ENCODE measurements at places on chromosomes 7 and 10. TPM values are rescaled to one million over a fixed set of nuclear protein-coding genes. Genes with fewer than 3 reads are reported as not detected.

The ITPRID1 gene
- total RNA-seq = 0.59 TPM

The GPR26 gene
- total RNA-seq = not detected

- peak; percentile 55 for DNase-seq
These were observed 2.3 kb downstream of the DNTT start for GRCh38 chr10:96306516-96306915.

- no peak for DNase-seq
These were observed 8.4 kb upstream of the C10orf71 start for GRCh38 chr10:49290607-49291006.

DNA sequence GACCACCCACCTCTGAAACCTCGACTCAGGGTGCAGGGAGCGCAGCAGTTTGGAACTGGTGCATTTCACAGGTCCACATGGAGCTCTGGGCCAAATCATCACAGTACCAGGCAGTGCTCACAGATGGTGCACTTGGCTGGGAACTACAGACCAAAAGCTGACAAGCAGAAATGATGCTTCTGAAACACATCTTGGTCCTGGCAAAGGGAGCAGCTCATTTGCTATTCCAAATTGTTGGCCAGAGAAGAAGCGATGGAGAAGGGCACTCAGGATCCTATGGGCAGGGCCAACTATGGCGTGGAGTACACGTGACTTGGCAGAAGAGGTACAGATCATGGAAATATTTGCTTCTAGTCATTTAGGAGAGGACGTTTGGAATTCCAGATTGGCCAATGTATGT is 383.9 kb downstream of the CALN1 start:
- DNase-seq = no peak

GRCh38 chr10:34154383-34154900 is 660.7 kb downstream of the PARD3 start:
- no peak for DNase-seq

- DNase-seq = no peak
These were observed 147.2 kb downstream of the AKR1D1 start for GRCh38 chr7:138223402-138223879.

- no peak for DNase-seq
These were observed 690.4 kb upstream of the NRP1 start for GRCh38 chr10:34024693-34025425.

DNA sequence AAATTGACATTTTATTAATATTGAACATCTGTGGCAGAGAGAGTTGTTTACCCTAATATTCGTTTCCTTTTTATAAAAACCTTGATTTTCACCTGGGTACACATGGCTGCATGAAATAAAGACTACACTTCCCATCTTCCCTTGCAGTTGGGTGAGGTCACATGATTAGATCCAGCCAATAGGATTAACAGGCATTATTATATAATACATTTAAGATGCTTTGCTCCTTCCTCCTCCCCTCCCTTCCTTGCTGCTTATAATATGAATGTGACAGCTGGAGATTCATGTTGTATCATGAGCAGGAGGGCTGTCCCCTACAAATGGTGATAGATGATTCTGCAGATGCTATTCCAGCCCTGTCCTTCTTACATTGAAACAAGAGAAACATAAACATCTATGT is 146.6 kb downstream of the SH2D4B start:
- no peak for DNase-seq

DNA sequence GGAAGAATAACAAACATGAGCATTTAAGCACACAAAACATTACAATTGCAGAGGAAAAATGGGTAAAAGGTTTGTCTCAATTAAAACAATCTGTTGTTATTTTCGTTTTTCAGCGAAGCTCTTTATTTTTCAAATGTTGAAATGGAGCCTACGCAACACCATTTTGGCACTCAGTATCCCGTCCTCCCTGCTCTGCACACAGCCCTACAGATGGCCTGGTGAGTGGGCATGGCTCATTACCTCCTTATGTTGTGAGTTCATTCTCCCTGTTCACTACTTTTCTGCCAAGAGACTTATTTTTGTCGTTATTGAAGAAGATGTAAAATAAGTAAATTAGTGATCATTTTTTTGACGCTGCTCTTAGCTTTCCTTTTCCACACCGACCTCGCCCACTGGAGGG is 167.8 kb upstream of the CXCL12 start:
- DNase-seq = no peak
